T47D (cell line): ENCODE measurements at places on chromosomes 3 and 15.

DNA sequence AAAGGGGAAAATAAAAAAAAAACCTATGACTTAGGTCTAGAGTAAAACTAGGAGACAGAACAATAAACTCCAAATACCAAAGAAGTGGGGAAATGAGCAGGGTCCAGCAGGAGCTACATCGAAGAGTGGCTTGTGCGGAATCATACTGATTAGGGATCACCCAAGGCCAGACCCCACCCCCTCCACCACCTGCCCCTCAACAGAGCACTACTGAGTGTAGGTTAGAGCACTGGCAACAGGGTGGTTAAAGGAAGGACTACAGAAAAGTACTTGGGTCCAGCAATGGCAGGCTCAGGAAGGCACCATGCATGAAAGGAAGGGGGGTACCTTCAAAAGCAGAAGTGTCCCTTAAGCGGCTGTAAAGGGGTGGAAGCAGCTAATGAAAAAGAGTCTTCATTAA is 96.2 kb downstream of the UBE3A start:
- DNase-seq: no peak

- DNase-seq: no peak
Measured at GRCh38 chr3:127209155-127209839, 16.4 kb downstream of the PRR23E start.

DNA sequence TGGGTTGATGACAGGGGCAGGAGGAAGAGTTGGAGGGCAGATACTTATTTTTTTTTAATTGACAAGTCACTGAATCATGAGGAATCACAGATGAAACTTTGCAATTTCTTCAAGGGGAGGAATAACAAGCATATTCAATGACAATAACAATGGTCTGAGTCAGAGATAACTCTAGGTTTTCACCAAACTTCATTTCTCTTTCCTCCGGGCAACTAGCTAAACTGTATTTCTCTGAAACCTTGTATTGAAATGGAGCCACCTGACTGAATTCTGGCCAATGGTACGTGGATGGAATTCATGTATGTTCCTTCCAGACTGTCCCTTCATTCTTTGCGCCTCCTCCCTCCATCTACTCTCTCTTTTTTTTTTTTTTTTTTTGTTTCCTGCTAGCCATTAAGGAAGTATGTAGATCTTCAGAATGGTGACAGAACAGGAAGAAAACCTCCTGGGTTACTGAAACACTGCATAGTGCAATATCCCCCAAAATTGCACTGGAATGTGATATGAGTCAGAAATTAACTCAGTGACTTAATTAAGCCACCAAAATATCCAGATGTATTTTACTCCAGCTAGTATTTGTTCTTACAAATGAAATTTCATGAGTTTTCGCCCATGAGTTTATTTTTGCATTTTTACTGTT is 495.4 kb downstream of the OTOL1 start:
- DNase-seq: no peak

- DNase-seq: no peak
Measured at GRCh38 chr3:10365791-10366190, 44.9 kb upstream of the SEC13 start.

- no peak for DNase-seq
Measured at GRCh38 chr15:78369161-78369560, 29.0 kb downstream of the CRABP1 start.
